ENCODE measurements at places on chromosomes 3 and 15.

DNA sequence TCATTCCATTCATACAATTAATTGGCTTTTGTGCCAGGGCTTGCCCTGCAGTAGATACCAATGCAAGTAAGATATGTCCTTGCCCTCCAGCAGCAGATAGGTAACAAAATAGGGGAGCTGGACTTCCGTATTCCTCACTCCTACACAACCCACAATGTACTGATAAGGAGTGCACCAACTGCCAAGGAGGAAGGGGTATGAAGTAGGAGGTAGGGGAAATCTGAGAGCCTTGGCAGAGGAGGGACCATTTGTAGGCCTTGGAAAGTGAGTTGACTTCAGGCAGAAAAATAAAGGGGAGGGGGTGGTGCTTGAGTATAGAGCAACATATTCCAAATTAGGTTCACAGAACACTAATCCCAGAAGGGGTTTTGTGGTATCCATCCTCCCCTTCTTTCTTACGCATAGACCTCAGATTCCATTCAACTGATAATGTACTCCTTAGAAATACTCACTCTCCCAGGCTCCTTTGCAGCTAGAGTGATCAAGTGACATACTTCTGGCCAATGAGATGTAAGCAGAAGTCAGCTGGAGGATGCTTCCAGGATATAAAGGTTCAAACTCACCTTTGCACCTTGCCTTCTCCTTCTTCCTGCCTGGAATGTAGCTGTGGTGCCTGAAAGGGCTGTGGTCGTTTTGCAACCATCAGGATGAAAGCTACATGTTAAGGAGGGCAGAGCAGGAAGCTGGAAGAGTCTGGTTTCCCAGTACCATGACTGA is 127.1 kb upstream of the SMAD3 start:
- DNase-seq = no peak

- no peak for DNase-seq
Measured at GRCh38 chr3:73855813-73856212, 231.1 kb upstream of the PDZRN3 start.

DNA sequence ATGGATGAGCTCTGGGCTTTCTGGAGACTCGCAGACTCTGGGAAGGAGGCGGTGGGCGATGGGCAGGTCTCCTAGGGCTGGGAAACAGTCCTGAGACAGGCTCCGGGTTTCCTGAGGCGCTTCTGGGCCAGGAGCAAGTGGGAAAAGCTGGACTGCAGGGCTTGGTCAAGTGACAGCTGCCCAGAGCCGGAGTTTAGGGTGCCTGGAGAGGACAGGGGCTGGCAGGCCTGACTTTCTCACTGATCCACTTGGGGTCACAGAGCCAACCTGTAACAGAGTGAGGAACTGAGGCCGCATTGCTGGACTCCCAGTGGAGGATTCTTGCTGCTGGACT is 107.9 kb downstream of the APBA2 start:
- no peak for DNase-seq

DNA sequence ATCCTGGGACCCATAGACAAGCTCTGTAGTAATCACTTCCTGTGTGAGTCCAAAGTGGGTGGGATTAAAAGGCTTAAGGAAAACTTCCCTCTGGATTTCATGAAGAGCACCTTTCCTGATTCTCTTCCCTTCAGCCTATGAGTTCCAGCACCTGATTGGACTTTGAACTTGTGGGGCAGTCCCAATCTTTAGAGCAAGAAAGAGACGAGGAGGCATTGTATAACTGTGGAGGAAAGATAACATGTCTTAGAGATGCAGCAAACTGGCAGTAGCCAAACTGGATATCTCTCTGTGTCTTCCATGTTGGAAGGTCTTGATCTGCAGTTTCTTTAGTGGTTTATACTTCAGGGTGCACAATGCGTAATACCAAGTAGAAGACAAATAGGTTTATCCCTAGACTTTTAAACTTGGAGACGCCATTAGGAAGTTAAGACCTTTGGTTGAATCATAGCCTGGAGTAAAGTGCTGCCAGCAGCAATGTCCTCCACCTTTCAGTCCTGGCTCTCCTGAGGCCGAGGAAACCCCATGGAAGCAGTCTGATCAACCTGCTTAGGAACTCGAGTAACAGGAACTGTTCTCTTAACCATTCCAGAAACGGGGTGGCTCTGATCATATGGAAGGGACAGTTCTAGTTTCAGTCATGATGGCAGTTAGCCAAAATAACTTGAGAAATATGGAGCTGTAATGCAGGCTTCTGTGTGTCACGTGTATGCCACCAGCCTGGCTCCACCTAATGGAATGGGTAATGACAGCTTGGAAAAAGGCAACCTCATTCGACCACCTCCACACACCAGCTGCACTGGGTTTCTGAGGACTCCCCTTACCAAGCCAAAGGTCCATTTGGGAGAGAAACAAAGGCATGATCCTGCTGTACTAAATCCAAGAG is 4.7 kb downstream of the EIF1B start:
- DNase-seq = no peak

DNA sequence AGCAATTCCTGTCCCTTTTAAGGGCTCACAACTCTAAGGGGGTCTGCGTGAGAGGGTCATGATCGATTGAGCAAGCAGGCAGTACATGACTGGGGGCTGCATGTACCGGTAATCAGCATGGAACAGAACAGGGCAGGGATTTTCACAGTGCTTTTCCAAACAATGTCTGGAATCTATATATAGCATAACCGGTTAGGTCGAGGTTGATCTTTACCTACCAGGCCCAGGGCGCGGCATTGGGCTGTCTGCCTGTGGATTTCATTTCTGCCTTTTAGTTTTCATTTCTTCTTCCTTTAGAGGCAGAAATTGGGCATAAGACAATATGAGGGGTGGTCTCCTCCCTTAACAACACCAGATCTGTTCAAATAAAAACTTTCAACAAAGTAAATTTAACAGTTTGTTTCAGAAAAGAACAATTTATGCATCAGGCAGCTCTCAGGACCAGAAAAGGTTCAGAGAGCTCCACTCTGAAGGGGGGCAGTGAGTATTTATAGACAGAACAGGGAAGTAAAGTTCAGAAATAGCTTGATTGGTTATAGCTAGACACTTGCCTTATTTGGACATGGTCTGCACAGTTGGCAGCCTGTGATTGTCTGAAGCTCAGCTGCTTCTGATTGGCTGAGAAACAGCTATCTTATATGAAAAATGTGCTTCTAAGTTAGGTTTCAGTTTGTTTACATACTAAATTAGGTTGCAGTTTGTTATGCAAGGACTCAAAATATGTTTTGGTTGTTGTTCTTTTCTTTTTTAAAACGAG is 17.2 kb upstream of the B4GALT4 start:
- DNase-seq = no peak

GRCh38 chr3:27345493-27345892 is 23.7 kb downstream of the NEK10 start:
- DNase-seq = peak; percentile 97

Data from Jurkat, Clone E6-1 (cell line).